ENCODE measurements at places on chromosomes 1 and 21.

DNA sequence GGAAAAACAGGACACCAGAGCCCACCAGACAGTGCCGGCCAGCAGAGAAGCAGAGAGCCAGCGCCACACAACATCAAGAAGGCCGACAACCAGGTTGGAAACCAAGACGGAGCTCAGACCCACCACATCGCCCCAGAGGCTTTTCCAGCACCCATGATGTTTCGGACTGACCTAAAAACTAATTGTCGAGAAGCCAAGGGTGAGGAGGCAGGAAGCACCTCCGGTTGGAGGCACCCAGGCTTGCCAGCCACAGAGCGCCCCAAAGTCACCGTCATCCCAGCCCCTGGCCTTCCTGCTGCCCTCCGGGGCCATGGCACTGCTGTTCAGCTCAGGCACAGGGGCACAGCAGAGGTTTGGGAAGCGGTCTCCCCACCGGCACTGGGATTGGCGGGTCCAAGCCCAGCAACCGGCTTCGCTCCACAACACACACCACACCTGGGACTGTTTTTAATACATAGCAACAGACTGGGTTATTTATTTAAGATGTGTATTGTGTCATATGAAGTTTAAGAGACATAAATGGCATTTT is 67.2 kb downstream of the SLC37A1 start:
- DNase-seq: no peak

DNA sequence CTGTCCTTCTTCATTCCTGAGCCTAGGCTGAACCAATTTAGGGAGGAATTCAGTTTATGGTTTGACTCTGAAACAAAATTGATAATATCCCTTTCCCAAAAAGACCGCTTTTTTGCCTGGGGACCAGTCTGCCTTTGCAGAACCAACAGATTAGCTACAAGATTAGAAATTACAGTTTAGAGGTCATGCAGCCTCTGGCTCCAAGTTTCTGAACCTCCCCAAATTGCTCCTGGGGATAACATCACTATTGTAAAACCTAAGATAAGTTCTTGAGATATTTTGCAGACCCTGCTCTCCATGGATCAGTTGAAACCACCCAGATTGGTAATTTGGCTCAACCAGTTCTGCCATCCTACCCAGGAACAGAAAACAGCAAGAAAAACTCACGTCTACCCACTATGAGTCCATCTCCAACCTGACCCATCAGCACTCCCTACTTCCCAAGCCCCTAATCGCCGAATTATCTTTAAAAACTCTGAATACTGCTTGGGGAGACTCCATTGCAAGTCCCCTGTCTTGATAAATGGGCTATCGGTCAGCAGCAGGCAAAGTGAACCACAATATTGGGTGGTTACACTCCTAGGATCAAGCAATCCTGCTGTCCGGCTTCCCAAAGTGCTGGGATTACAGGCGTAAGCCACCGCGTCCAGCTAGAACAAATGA is 605 bp upstream of the RABGGTB start:
- DNase-seq: no peak

GRCh38 chr1:8969937-8970336 is 24.3 kb downstream of the CA6 start:
- no peak for DNase-seq

DNA sequence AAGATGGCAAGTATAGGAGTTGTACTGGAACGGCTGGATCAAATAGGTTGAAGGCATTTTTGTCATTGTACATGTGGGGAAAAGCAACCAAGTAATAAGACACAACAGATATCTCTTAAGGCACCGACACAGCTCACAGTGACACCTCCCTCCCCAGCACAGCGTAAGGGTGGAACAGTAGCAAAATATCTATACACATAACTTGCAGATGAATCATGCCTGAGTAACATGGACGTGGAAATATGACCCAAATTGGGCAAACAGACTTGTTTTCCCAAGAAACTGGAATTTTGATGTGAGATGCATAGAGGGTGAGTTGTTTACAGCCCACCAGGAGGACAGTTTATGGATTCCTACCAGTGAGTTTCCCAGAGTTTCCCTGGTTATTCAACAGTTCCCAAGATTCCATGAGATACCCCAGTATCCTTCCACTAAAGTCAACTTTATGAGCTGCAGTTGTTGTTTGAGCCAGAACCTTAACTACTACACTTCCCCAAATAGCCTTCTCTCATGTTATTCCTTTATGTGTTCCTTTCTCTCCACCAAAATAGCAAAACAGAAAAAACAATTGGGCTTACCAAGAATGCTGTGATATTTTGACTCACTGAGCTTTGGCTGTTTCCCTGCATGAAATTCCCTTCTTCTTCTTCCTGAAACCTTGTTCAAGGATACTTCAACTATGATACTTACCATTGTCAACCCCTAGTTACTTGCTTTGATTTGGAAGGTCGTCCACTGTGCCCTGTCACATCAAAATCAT is 7.1 kb upstream of the DR1 start:
- DNase-seq: no peak

DNA sequence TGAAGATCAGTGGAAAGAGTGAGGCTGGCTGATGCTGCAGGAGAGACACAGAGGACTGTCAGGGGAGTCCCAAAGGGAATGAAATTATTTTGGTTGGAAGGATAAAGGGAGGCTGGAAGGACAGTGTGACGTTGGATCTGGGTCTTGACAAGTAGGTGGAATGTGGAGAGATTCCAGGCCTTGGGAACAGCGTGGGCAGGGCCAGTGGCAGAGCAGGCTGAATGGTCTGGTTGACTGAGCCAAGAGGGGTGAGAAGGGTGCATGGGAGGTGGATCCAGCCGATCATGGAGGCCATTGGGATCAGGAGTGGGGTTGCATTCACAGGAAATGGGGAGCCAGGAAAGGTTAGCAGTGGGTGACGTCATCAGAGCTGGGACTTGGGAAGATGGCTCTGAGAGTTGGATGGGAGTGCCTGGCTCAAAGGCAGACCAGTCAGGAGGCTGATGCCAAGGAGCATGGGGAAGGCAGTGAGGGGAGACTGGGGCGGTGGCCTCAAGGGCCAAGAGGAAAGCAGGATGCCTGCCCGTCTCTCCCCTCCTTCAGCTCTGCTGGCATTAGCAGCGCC is 146.2 kb upstream of the VAMP3 start:
- DNase-seq: no peak

- DNase-seq: no peak
Observed at GRCh38 chr1:1534401-1535154, 5.8 kb downstream of the TMEM240 start.

DNA sequence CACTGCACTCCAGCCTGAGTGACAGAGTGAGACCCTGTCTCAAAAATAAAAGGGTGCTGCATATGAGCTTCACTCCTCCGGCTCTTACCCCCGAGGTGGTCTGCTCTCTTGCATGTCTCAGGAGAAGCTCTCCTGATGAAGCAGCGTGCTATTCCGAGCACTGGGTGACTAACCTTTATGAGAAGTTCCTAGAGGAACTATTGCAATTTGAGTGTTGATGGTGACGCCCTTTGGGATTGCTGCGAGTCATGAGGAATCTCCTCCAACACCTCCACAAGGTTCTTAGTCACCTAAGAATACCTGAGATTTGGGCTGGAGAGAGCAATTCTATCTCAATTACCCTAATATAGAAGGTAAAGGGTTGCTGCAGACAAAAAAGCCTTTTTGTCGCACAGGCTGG is 40.8 kb upstream of the TINAGL1 start:
- DNase-seq: no peak

DNA sequence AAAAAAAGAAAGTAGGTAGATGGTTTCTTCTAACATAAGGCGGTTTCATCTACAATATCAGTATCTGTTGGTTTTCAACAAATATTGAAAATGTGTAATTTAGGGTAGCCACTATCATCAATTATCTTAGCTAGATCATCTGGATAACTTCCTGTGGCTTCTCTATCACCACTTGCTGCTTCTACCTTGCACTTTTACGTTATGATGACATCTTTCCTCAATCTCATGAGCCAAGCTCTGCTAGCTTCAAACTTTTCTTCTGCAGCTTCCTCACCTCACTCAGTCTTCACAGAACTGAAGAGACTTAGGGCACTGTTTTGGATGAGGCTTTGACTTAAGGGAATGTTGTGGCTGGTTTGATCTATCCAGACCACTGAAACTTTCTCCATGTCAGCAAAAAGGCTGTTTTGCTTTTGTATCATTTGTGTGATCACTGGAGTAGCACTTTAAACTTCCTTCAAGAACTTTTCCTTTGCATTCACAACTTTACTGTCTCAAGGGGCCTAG is 144.9 kb upstream of the HP1BP3 start:
- no peak for DNase-seq

GRCh38 chr1:67566803-67567377 is 118.1 kb upstream of the GADD45A start:
- no peak for DNase-seq

- DNase-seq: no peak
Observed at GRCh38 chr1:78690516-78690915, 40.9 kb downstream of the IFI44 start.

DNA sequence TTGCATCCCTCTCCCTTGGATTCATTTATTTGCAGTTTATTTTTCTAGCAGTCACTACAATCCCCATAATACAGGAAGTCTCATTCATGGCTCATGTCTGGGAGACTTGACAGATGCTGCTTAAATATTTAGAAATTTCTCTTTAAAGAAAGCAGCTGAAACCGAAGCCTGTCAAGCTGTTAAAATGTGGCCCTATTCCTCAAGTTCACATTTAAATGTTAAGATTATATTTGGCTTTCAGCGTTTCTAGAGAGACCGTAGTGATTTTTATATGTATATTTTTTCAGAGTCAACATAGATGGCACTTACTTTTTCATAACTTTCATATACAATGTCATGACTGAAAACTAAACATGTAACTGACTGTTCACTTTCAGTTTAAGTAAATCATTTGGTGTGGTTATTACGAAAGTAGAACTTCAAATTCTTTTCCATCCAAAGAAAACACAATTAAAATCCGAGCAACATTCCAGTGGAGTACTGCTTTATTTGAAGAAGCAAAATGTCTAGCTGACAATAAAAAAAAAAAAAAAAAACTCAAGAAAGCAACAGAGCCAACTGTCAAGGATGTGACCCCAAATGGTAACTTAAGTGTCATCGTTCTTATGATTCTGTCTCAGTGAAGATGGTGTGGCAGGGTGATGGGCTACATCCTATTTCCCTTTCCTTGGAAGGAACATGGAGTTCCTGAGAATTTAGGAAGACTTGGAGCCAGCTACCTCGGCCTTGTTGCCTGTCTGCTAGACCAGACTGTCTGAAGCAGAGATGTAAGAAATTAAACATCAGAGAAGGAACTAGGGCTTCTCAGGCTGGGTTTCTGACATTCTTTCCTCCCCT is 37.8 kb downstream of the MIS18A start:
- DNase-seq: no peak

- DNase-seq: no peak
Observed at GRCh38 chr1:24751833-24752232, 6.6 kb downstream of the CLIC4 start.

DNA sequence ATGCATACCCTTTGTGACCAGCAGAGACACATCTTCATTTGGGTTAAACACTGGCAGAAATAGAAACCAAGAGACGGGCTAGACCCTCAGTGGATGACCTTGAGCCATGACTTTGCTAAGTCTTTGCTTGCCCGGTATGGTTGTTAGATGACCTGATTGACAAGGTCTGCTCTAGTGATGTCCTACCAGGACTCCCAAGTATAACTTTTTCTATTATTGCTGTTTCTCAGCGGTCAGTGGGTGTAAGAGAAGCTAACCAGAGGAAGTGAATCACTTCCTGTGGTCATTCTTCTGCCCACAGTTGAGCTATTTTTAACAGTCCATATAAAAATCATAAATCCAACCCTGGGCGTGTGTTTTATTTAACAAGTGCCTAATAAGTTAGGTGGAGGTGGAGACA is 126.2 kb upstream of the ETS2 start:
- no peak for DNase-seq

- DNase-seq: no peak
Observed at GRCh38 chr1:174964261-174964971, 35.3 kb upstream of the CACYBP start.

DNA sequence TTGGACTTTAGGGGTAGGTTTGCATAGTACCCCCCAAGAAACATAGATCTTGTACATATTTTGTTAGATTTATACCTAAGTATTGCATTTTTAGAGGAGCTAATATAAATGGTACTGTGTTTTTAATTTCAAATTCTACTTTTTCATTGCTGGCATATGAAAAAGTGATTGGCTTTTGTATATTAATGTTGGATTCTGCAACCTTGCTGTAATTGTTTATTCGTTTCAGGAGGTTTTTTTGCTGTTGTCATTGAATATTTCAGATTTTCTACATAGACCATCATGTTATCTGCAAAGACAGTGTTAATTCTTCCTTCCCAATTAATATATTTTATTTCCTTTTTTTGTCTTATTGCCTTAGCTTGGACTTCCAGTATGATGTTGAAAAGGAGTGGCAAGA is 23.0 kb upstream of the EDARADD start:
- no peak for DNase-seq

- DNase-seq: no peak
Observed at GRCh38 chr1:24311234-24311633, 7.9 kb upstream of the GRHL3 start.

- DNase-seq: no peak
Observed at GRCh38 chr1:233490488-233490887, 123.4 kb upstream of the KCNK1 start.

- no peak for DNase-seq
Observed at GRCh38 chr1:53197291-53198200, 922 bp downstream of the CPT2 start.

DNA sequence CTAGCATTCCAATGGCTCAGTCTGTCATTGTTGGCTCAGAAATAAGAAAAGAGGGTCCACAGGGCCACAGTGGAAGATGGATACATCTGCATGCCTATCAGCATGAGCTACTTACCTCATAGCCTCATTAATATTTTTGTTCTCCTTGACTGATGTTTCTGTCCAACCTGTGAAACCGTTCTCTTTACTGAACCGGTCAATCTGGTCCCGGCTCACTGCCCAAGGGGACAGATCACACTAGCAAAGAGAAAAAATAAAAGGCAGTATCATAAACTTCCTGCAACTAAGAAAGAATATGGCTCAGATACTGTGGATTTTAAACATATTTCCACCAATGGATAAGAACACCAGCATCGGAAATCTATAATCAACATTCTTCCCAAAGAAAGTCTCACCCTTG is 4.7 kb downstream of the RAB29 start:
- DNase-seq: no peak
